Muscle of leg (tissue), 16 donors: ENCODE measurements at places on chromosomes 11 and 22. TPM values are rescaled to one million over a fixed set of nuclear protein-coding genes. Genes with fewer than 3 reads are reported as not detected.

GRCh38 chr11:46235777-46236688 lies 41.4 kb upstream of the CREB3L1 start:
- H3K36me3 ChIP-seq, result no peaks in the 10 kb centered on the region
- peaks cover 29% of the 10 kb centered on the region for H3K27me3 ChIP-seq
- DNase-seq, result no peak
- H3K4me1 ChIP-seq, result peaks cover 33% of the 10 kb centered on the region
- no peak overlapping the region for H3K27ac ChIP-seq

DNA sequence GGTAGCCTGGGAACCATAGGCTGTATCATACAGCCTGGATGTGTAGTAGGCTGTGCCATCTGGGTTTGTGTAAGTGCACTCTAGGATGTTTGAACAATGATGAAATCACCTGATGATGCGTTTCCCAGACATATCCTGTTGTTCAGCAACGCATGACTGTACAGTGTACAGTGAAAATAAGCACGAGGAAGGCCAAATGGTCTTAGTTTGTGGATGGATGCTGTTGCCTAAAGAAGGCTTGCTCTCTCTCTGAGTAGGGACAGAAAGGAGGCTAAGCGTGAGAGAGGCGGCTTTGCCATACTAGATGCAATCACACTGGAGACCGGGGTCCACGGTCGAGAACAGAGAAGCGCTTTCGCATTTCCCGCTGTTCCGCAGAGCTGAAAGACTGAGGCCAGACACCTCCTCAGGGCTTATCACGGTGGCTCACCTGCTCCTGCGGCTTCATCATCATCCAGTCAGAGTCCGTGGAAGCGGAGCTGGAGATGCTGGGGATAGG lies 27.6 kb upstream of the APLP2 start:
- peak; percentile 78 for DNase-seq
- no peaks in the 10 kb centered on the region for H3K4me1 ChIP-seq
- H3K4me3 ChIP-seq, result no peak overlapping the region
- H3K27me3 ChIP-seq, result no peaks in the 10 kb centered on the region

- H3K4me1 ChIP-seq, result no peaks in the 10 kb centered on the region
- H3K36me3 ChIP-seq, result no peaks in the 10 kb centered on the region
- peaks cover 12% of the 10 kb centered on the region for H3K27me3 ChIP-seq
These were observed 249.1 kb upstream of the TBCEL start for GRCh38 chr11:120774591-120775386.

DNA sequence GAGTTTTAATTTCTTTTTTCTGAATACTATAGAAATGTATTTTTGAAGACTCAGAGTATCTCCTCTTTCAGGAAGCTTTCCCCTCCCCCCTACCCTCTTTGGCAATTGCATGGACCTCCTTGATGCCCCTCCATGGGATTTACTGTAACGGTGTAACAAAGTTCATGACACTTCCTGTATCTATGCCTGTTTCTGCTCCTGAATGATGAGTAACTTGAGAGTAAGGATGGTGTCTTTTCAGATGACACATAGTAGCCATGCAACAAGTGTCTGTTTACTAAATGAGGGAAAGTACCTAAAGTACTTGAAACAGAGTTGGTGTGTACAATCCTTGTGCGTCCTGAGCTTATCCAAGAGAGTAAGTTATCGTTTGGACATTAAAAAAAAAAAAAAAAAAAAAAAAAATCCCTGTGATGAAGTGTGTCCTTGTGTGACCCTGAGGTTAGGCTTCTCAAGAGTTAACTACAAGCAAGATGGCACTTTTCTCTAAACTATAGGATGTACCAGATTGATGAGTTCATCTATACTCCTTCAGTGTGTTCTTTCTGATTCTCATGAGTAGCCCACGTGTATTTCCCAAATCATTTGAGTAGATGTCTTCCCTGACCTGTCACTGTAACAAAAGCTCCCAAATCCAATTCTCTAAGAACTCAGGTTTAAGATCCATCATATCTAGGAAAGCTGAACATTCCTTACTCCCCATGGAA lies 7.4 kb downstream of the ETS1 start:
- no peaks in the 10 kb centered on the region for H3K36me3 ChIP-seq
- no peak for DNase-seq
- H3K27me3 ChIP-seq, result peaks cover 16% of the 10 kb centered on the region
- peaks cover 23% of the 10 kb centered on the region for H3K4me1 ChIP-seq
- H3K27ac ChIP-seq, result no peak overlapping the region

- no peak overlapping the region for H3K4me3 ChIP-seq
- DNase-seq, result no peak
- no peaks in the 10 kb centered on the region for H3K4me1 ChIP-seq
- H3K27me3 ChIP-seq, result no peaks in the 10 kb centered on the region
- H3K36me3 ChIP-seq, result no peaks in the 10 kb centered on the region
- no peak overlapping the region for H3K27ac ChIP-seq
These were observed 133.4 kb upstream of the DDI1 start for GRCh38 chr11:103902994-103903393.

The CRYBA4 gene
- total RNA-seq, result not detected

DNA sequence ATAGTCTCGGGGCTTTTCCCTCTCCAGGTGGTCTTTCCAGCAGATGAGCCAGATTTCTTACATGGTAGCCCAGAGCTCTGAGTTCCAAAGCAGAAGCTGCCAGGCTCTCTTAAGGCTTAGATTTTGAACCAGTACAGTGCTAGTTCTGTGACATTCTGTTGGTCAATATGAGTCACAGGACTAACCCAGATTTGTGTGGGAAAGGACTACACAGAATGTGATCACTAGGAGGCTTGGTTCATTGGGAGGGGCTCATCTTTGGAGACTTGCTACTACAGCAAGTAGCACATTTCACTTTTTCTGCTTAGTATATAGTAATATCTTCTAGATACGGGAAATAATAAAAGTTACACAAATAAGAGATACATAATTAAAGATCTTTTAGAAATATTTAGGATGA lies 24.1 kb downstream of the RNF214 start:
- H3K4me1 ChIP-seq, result no peaks in the 10 kb centered on the region
- H3K27me3 ChIP-seq, result no peaks in the 10 kb centered on the region
- no peak overlapping the region for H3K4me3 ChIP-seq

The BSX gene
- total RNA-seq, result not detected

GRCh38 chr11:75031771-75032549 lies 43.2 kb downstream of the NEU3 start:
- peak; percentile 43 for DNase-seq
- H3K4me3 ChIP-seq, result no peak overlapping the region
- H3K36me3 ChIP-seq, result no peaks in the 10 kb centered on the region

DNA sequence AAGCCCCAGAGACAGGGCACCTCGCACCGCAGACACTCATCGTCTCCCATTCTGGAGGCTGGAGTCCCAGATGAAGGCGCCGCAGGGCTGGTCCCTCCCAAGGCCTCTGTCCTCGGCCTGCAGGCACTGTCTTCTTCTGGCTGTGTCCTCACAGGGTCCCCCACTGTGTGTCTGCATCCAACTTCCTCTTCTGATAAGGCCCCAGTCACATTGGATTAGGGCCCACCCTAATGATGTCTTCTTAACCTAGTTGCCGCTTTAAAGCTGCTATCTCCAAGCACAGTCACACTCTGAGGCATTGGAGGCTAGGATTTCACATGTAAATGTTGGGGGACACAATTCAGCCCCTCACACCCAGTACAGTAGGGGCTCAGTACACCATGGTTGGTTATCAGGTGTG lies 48.9 kb downstream of the DHCR7 start:
- no peak overlapping the region for H3K4me3 ChIP-seq
- no peaks in the 10 kb centered on the region for H3K36me3 ChIP-seq
- DNase-seq, result no peak
- no peak overlapping the region for H3K27ac ChIP-seq
- H3K4me1 ChIP-seq, result no peaks in the 10 kb centered on the region
- peaks cover 7% of the 10 kb centered on the region for H3K27me3 ChIP-seq
